ENCODE measurements at places on chromosomes 2 and 18. TPM values are rescaled to one million over a fixed set of nuclear protein-coding genes. Genes with fewer than 3 reads are reported as not detected.

- DNase-seq: no peak
Observed at GRCh38 chr2:138829326-138829919, 49.2 kb upstream of the NXPH2 start.

DNA sequence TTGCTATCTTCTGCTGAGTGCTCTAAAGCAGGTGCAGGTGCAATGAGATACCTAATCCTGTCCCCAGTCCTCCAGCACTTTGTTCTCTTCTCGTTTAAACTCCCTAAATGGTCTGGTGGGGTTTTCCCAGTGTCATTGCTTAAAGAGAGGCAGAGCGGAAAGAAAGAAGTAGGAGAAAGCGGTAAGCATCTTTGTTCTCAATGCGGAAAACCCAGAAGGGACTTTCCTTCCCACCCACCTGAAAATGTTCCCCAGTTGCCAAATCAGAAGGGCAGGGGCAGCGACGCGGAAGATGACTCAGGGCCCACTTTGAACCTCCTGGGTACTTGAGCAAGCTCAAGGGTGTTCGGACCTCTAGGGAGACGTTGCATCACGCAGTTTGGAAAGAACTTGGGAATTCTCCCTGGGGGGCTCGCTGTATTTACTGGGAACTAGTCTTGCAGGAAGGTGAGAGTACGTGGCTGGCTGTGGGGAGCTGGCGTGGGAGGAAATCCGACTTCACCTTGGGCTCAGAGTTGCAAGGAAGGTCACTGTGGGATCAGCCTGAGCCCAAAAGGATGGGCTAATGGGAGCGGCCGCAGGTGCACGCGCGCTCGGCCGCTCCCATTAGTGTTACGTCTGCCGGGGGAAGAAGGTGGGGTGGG lies 589 bp upstream of the SGPP2 start:
- DNase-seq: no peak

GRCh38 chr2:198525211-198525969 lies 721.0 kb downstream of the PLCL1 start:
- DNase-seq: no peak

GRCh38 chr2:105580870-105581554 lies 163.7 kb upstream of the NCK2 start:
- no peak for DNase-seq

- DNase-seq: no peak
Observed at GRCh38 chr2:128513961-128514283, 195.3 kb upstream of the HS6ST1 start.

- no peak for DNase-seq
Observed at GRCh38 chr2:219991116-219991515, 363.7 kb downstream of the SLC4A3 start.

DNA sequence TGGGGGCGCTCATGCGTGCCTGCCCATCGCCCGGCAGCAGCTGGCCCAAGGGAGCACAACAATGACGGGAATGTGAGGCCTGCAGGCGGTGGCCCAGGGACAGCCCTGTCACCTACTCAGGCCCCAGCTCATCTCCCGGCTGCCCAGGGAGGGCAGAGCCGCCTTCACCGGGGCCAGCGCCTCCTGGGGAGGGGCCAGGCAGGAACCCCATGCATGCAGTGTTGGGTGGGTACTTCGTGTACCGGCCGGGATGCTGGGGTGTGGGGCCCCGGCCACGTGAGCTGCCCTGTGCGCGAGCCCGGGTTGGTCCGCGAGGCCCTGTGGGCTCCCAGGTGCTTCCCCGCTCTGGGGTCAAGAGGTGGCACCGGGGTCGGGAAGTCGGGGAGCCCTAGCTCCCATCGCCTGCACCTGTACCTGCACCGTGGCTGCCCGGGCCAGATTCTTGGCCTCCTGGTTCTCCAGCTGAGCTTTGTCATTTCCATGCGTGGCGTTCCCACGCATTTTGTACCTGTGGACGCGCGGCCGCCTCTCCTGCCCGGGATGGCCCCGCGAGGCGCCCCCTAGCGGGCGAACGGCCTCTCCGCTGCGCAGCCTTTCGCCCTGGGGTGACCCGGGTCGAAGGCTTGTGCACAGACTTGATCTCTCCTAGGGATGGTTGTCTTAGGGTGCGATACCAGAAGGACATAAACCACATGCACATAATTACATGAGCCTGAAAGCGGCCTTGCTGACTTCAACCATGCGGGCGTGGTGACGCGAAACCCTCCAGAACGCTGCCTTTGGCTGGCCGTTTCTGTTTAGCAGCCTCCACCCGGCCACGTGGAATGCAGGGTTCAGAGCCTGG lies 950 bp downstream of the KLHL30 start:
- peak; percentile 55 for DNase-seq

- no peak for DNase-seq
Observed at GRCh38 chr2:75592030-75592429, 31.3 kb upstream of the EVA1A start.

DNA sequence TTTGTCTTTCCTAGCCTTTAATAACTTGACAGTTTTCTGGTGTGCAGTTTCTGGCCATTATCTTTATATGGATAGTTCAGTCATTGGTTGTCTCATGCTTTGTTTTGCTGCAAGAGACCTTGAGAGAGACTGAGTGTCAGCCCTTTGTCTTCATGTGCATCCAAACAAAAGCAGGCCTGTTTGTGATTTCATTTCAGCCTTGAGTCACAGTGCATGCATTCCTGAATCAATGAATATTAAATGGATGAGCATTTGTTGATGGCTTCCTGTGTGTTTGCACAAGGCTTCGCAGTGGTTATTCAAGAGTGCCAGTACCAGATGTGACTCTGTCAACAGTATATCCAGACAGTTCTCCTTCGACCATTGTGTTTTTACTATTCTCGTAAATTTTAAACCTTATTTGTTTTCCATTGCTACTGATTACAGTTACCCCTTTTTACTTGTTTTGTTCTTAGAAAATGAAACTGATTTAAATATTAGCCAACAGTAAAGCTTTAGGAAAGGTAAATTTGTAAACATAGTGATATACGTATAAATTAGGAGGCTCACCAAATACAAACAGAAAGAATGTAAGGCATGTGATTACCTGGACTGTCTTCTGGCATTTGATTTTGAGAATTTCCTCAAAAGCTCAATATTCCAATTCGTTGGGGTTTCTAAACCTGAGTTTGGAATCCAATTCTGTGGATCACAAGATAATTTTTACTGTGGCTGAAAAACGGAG lies 319.8 kb downstream of the CTNNA2 start:
- no peak for DNase-seq

DNA sequence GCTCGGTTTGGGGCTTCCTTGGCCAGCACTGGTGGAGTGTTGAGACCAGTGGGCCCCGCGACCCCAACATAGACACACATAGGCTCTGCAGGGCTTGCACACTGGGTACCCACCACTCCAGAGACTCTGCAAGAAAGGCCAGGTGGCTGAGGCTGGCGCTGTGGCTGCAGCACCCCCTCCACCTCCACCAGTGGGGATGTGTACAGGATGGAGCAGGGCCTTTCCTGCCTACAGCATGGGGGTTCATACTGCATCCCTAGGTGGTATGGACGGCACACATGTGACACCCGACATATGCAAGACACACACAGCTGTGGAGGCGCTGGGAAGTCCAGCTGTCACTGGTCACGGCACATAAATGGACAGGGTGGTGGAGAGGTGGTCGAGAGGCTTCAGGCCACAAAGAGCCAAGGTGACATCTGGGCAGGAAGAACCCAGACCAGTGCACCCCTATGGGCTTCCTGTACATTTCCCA lies 1.3 kb downstream of the RNPEPL1 start:
- DNase-seq: no peak

- no peak for DNase-seq
Observed at GRCh38 chr18:11121443-11121849, 27.9 kb downstream of the PIEZO2 start.

DNA sequence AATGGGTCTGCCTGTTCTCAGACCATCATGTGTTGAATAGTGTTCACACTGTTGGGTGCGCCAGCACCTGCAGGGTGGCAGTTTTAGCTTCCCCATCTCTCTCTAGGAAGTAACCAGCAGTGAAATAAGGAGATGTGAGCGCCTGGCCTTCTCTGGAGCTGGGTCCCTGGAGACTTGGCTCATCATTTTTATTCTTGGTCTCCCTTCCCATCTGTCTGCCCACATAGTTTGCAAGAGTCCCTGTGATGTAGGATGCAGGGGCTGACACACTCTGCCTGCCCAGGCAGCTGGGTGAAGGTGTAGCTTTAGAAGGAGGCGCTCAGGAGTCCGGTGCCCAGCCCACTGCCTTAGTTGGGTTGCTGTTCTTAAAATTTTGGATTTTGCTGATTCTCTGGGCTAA lies 172.2 kb downstream of the LDLRAD4 start:
- no peak for DNase-seq

DNA sequence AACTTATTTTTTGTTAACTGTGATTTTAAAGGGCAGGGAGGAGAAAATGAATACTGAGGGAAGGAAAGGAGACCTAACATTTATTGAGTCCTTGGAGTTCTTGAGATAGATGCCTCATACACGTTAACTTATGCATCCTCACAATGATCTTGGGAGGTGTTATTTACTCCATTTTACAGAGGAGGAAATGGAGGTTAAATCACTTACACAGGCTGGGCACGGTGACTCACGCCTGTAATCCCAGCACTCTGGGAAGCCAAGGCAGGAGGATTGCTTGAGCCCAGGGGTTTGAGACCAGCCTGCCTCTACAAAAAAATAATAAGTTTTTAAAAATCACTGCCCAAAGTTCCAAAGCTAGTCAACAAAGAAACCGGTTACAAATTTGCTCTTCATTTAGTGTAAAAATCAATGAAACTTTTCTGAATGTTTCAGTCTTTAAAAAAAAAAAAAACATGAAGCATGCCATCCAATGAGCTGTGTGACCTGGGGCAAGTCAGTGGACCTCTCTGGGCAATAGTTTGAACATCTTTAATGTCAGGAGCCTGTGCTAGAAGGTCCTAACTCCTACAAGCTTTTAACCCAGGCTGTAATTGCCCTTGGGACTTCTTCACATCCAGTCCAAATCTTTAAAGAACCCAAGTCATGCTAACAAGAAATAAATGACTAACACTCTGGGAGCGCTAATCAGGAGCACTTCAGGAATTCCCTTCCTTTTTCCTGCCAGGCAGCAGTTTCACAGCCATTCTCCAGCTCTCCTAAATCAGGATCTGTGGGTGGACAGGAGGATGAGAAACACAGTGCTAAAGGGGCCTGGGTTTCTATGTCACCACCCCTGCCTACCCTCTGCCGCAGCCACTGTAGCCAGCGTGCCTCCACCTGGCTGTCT lies 176.4 kb downstream of the TMEM247 start:
- no peak for DNase-seq

DNA sequence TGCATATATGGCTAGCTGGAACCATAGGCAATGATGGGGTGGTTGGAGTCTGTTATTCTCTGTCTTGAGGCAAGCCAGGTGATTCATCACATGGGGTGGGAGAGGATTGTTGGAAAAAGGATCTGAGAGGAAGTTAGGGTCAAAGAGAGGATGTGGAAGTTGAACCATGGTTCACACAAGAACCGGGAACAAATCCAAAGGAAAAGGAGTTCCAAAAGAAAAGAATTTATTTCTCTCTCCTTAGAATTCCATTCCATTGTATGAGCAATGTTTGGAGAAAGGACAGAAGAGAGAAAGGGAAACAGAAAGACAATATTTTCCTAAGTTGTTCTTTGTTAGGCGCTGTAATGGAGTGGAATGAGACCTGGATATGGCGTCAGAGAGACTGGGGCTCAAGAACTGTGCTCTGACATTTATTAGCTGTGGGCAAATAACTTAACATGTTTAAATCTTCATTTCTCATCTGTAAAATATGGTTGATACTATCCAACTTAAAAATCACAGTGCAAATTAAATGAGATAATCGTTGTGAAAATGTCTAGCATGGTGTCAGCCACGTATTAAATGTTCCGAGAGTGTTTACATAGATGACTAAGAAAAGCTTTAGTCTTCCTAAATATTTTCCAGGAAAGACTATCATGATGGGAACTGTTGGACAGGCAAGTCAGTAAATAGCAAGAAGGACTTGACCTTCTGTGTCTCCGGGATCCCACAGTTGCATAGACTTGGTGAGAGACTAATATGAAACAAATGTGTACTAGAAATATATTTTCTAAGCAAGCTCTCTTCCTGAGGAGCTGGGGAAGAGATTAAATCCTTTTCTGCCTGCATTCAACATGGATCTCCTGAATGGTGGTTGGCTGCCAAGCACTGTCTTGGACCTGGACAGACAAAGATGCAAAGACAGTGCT lies 71.4 kb downstream of the TRIB2 start:
- no peak for DNase-seq

GRCh38 chr18:37628470-37629220 lies 63.0 kb upstream of the CELF4 start:
- no peak for DNase-seq

DNA sequence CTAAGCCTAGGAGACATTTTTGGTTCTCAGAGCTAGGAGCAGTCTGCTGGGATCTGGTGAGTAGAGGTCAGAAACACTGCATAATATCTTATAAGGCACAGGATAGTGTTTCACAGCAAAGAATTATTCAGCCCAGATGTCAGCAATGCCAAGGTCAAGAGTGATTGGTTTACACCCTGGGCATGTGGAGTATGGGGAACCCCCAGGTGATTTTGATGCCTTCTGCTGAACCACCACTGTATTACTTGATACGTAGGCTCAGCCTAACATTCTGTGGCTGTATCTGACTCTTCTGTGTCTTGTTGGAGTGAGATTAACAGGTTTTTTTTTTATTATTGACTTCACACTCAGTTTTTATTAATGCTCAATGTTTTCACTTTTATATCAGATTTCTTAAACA lies 6.0 kb downstream of the DDX18 start:
- no peak for DNase-seq

GRCh38 chr2:74910245-74910644 lies 48.2 kb upstream of the POLE4 start:
- DNase-seq: no peak

GRCh38 chr2:207558079-207558491 lies 28.3 kb downstream of the CREB1 start:
- DNase-seq: no peak

DNA sequence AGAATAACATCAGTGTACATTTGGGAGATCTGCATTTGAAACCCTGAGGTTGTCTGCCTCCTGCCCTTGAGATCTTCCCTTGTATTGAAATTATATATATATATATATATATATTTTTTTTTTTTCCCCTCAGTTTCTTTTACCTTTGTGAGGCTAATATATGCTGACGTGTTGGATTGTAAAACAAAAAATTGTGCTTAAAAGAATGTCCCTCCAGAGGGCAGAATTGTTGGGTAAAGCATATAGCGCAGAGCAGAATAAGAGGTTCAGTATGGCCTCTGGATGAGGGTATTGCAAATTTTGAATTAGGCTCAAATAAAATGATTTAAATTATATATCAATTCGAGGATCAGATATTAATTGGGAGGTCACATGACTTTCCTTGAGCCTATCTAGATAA lies 12.4 kb downstream of the NABP1 start:
- DNase-seq: no peak

GRCh38 chr2:241860184-241861078 lies 1.7 kb upstream of the PDCD1 start:
- DNase-seq: peak; percentile 69

SOWAHC gene
- 3.7 TPM for total RNA-seq

STRADB gene
- total RNA-seq: 78.4 TPM

NTSR2 gene
- total RNA-seq: not detected

ACVR2A gene
- total RNA-seq: 11.9 TPM

ZAP70 gene
- total RNA-seq: 0.29 TPM

POTEC gene
- not detected for total RNA-seq

TCF4 gene
- 71.5 TPM for total RNA-seq

MC4R gene
- not detected for total RNA-seq

MCEE gene
- total RNA-seq: 23.8 TPM

REG1A gene
- total RNA-seq: 2.3 TPM

CBLN2 gene
- total RNA-seq: not detected

CMPK2 gene
- total RNA-seq: 4.9 TPM

HK2 gene
- 13.0 TPM for total RNA-seq

NCKAP5 gene
- total RNA-seq: 7.0 TPM

CFAP65 gene
- total RNA-seq: not detected

ASAP2 gene
- 12.9 TPM for total RNA-seq

FAM110C gene
- total RNA-seq: 2.2 TPM

Data from heart left ventricle (tissue), 16 donors.